ENCODE measurements at places on chromosomes 12 and 14.

DNA sequence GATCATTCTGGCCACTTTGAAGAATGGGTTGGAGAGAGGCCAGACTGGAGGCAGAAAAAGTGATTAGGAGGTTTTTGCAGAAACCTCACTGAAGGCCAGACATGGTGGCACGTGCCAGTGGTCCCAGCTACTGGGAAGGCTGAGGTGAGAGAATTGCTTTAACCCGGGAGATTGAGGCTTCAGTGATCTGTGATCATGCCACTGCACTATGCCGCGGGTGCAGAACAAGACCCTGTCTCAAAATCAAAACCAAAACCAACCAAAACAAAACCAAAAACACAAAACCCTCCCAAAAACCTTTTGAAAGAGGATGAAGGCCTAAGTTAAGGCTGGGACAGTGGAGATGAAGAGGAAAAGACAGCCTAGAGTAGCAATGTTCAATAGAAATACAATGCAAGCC lies 15.2 kb upstream of the CFAP54 start:
- DNase-seq: no peak

GRCh38 chr12:71865757-71866536 lies 26.4 kb downstream of the TBC1D15 start:
- no peak for DNase-seq

GRCh38 chr12:51128919-51129318 lies 44.0 kb downstream of the TFCP2 start:
- no peak for DNase-seq

DNA sequence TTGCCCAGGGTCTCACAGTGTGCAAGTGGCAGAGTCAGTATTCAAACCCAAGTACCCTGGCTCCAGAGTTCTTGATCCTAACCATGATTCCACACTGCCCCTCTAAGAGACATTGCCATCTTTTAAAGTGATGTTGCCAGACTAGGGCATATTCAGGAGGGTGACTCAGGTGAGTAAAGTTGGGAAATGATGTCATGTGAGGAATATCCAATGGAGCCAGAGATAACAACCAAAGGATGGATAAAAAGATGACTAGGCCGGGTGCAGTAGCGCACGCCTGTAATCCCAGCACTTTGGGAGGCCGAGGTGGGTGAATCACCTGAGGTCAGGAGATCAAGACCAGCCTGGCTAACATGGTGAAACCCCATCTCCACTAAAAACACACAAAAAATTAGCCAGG lies 85.6 kb downstream of the SMOC1 start:
- DNase-seq: no peak

DNA sequence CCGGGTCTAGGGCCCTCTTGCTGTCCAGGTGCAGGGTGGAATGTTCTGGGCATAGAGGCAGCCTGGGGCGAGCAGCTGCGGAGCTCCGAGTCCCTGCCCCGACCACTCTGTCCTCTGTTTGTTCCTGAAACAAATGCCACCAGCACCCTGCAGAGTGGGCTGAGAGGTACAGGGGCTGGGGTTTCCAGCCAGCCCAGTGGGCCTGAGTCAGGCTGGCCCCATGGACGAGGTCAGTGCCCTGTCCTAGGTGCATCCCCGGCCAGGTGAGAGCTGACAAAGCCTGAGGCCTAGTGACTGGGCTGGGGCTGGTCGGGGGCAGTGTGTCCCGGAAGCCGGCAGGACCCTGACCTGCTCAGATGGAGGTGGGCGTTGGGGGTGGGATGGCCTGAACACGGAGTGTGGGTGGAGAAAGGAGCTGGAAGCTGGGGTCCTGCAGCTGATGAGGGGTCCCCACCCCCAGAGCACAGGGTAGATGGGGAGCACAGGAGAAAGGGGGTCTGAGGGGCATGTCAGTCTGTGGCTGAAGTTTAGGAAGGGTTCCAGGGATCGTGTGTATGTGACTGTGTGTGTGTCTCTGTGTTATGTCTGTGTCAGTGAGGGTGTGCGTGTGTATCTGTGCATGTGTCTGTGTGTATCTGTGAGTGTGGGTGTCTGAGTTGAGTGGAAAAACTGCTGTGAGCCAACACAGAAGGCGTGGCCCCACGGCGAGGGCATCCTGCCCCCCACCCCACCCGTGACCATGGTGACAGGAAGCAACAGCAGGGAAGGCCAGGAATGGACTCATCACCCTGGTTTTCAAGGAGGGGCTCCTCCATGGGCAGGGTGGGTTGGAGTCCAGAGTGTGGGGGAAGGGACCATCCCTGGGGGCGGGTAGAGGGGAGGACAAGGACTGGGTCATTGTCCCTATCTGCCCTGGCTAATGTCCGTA lies 2.4 kb upstream of the CRIP1 start:
- DNase-seq: peak; percentile 51

- DNase-seq: no peak
These were observed 23.3 kb downstream of the CHGA start for GRCh38 chr14:92945959-92946846.

- no peak for DNase-seq
These were observed 20.6 kb upstream of the YARS2 start for GRCh38 chr12:32776258-32776657.

DNA sequence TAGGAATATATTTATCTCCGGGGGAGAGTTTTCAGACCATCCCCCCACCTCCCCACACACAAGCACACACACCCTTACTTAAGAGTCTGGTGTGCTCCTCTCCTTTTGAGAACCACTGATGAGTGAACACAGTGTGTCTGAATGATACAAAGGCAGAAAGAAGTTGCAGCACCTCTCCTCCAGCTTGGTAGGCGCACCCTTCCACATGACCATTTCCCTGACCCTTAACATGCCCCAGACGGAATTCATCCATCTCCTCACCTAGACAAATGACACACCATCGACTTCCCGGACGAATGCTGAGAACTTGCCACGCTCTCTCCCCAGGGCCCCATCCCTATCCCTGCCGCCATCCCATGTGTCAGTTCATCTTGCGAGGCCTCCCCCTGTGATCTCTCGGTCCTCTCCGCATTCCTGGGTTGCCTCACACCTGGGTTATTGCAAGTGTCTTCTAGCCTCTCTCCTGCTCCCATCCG lies 3.9 kb downstream of the TNFRSF1A start:
- no peak for DNase-seq

DNA sequence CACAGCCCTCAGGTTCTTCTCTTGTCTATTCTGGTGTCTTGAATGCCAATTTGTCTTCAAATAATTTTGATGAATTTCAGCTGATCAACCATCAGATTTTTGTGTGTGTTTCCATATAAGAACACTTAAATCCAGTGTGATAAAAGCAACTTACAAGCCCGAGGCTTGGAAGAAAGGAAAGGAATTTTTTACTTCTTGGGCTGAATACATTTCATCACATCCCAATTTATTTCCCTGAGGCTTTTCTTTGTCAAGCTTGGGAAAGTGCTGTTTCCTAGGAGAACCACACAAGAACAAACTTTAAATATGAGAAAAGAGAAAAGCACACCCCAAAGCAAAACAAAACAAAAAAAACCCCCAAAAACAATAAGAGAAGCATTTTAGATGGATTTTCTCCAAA lies 26.6 kb downstream of the GPRC5D start:
- DNase-seq: no peak

DNA sequence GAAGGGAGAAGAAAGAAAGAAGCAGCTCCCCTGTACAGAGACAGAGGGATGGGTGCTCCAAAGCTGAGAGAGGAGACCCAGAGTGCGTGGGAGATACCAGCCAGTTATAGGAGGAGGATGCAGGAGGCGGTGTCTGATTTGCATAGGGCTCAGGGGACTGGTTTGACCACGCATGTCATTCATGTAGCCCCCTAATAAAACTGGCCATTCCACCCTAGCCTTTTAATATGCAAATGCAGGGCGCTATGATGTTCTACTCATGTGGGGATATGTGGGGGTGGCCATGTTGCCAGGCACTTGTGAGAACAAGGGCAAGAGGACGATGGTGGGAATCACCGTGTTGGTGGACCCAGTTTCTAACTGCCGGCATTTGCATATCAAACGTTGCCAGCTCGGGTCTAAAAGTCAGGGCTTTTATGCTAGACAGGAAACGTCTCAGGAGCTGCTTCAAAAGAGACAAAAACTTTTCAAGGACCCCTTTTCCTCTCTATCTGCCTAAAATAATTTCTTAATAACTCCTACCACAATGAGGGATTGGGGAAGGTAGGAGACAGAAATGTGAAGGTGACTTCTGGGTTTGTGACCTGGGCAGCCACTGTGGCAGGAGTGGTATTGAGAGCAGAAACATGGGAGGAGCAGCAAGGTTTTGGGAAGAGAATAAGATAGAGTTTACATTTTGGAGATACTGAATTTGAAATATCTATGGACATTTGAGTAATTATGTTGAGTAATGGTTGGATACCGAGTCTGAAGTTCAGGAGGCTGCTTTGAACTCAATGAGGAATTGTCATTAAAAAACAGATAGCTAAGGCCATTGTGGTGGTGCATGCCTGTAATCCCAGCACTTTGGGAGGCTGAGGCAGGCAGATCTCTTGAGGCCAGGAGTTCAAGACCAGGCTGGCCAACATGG lies 2.2 kb upstream of the ATXN3 start:
- no peak for DNase-seq

DNA sequence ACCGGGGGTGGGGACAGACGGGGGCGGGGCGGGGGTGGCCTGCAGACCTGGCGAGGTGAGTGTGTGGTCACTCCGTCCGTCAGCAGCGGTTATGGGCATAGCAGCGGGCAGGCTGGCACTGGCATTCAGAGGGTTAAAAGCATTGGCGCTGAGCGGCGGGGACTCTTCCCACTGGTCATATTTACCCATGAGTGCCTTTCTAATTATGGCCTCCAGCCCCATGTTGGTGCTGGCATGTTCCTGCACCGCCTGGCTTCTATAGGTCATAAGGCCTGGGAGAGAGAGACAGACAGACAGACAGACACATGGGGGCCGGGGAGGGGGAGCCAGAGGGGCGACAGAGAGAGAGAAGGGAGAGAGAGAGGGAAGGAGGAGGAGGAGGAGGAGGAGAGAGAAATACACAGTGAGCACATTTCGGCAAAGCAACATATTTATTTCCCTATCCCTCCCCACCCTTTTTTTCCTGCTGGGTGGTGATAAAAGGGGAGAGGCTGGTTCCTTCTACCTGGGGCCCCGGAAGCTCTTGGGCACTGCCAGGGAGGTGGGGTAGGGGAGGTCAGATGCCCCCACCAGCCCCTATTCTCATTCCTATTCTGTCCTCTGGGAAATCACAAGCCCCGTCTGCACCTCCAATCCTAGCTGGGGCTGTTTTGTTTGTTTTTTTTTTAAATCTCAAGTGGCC lies 32.6 kb downstream of the RFLNA start:
- DNase-seq: no peak

DNA sequence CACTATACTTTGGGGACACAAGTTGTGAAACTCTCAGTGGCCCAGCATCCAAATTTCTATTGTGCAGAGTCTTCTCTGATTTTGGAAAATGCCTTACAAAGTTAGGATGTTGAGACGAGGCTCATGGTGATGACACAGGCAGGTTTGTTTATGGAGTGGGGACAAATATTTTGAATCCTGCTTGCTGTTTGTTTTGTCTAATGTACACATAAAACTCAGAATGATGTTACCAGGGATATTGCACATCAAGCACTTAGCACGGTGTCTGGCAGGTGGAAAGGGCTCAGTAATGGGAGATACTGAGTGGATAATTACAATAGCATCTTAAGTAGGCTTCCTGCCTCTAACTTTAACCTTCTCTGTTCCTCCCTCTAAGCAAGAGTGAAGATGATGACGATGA lies 628.9 kb upstream of the TBX3 start:
- DNase-seq: no peak

DNA sequence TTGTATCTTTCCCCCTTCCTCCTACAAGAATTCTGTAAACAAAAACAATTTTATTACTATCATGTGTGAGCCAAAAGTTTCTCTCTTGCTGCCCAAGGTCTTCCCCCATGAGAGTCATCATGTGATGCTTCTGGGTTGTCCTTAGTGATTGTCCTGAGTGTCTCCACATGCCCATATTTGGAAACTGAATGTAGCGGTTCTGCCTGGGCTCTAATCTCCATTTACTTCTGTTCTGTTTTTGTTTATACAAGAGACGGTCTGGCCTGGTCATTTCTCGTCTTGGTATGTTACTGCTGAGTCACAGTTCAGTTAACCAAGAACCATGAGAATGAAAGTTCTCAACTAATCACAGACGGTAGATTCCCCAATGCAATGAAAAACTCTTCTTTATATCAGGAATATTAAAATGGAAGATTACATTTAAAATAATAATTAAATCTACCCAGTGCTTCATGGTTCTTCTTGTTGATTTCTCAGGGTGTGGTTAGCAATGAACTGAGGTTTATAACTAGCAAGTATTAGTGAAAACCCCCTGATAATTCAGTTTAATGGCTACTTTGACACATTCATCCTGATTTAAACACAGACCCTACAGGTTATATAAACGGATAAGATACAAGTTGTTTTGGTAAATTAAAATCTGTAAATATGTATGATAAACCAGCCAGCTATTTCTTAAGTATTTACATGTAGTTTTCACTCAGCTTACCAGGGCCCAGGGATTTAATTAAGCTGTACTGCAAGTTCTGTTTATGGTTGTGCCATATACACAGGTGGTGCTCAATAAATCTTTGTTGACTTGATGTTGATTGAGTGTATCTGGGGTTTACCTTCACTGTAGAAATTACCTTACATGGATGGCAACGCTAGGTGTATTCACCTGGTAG lies 81.1 kb downstream of the PELI2 start:
- DNase-seq: no peak
